ENCODE measurements at places on chromosomes 3 and 15.
A peak's percentile ranks its signal among the peaks of the same experiment; 100 is the strongest.

DNA sequence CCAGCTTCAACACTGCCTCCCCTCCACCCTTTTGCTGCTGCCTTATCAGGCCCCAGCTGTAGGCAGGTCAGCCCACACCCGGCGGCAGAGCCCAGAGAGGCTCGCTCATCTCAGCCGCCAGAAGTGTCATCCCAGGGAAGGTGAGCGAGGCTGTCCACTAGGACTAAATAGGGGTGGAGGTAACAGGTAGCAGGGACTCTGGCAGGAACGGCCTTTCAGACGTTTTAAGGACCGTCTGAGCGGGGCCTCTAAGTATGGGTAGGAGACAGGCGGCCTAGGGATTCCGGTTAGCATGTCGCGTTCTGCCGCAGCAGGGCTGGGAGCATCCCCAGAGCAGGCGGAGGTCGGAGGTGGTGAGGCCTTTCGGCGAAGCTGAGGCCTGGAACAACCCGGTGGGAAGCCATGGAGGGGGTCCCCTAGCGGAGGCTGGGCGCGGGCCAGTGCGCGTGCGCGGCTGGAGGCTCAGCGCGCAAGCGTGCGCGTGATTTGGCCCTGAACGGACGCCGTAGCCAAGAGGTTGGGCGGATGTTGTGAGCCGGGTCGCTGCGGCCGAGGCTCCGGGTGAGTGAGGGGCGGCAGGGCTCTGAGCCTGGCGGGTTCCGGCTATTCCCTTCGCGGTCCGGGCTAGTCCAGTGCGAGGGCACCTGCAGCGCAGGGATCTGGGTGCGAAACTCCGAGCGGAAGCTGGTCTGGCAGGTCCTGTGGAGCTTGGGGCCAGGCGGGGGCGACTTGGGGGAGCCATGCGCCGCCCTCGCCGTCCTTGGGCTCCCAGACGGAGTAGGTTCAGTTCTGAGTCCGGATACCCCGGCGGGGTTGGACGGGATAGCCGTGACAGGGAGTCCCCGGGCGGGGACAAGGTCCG lies at the start of the genes MST1 and RNF123:
Gene MST1 (minus strand): TSS at position 429 of the 862 bp plus-strand sequence. CDS start 783 bp downstream, outside the sequence.
Gene RNF123 (plus strand): TSS at position 512 of the 862 bp plus-strand sequence. CDS start 1,609 bp downstream, outside the sequence.
- peaks cover 46% of the 10 kb centered on the region for H3K4me1 ChIP-seq
- peaks cover 45% of the 10 kb centered on the region for H3K27me3 ChIP-seq
- peak within 1 kb of the TSS; percentile 97 for H3K4me3 ChIP-seq
- H3K36me3 ChIP-seq: peaks cover 5% of the 10 kb centered on the region

GRCh38 chr15:85623315-85624049 lies 171.2 kb downstream of the KLHL25 start:
- peaks cover 49% of the 10 kb centered on the region for H3K4me1 ChIP-seq
- no peak for DNase-seq
- H3K4me3 ChIP-seq: no peak overlapping the region
- H3K27ac ChIP-seq: no peak overlapping the region

DNA sequence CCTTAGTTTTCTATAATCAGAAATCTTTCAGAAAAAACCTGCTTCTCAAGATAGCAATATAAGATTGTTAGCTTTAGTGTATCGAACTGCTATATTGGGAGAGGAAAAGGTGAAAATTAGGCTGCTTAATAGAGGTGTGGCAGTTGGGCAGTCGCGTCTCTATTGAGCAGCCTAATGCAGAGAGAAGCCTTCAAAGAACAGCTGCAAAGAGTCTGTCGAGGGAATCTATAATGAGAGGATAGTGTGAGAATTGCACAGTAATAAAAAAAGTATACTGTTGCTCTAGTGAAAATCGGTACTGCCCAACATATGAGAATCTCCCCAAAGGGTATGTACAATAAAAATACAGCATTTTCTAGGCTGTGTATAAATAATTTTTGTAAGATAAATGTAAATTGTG lies 184.4 kb downstream of the TCF12 start:
- no peak overlapping the region for H3K27ac ChIP-seq
- H3K27me3 ChIP-seq: no peaks in the 10 kb centered on the region
- peaks cover 11% of the 10 kb centered on the region for H3K36me3 ChIP-seq
- DNase-seq: no peak
- H3K4me3 ChIP-seq: no peak overlapping the region
- no peaks in the 10 kb centered on the region for H3K4me1 ChIP-seq

DNA sequence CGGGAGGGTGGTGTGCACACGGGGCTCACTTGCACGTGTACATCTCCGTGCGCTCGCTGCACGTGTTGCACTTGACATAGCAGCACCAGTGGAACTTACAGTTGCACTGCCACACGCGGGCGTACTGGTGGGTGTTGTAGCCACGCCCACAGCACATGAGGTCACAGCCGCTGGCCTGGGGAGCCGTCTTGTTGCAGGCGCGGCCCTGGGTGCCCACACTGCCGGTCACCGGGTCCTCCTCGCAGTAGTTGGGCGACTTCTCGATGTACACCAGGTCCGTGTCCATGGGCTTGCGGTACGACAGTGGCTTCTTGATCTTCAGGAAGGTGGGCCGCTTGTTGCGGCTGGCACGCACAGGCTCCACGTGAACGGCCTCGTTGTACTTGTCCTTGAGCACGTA lies 61.0 kb downstream of the WNT7A start:
- H3K27me3 ChIP-seq: no peaks in the 10 kb centered on the region
- H3K4me1 ChIP-seq: no peaks in the 10 kb centered on the region
- DNase-seq: no peak
- H3K27ac ChIP-seq: no peak overlapping the region
- H3K36me3 ChIP-seq: peaks cover 8% of the 10 kb centered on the region

DNA sequence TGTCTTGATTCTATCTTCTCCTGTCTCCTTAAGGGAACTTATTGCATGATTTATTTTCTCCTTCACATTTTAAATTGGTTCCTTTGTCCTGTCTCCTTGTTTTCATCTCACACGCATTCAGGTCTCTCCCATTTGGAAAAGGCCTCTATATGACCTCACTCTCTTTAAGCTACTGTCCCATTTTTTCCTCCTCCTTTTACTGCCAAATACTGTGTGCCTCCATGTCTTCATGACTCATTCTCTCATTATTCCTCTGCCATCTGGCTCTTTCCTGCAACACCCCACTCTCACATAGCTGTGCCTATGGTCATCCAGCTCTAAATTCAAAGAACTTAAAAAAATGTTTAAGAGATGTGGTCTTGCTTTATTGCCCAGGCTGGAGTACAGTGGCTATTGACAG lies 48.0 kb downstream of the TYRO3 start:
- no peak overlapping the region for H3K4me3 ChIP-seq
- no peak overlapping the region for H3K27ac ChIP-seq
- H3K4me1 ChIP-seq: peaks cover 8% of the 10 kb centered on the region
- no peaks in the 10 kb centered on the region for H3K36me3 ChIP-seq
- peaks cover 48% of the 10 kb centered on the region for H3K27me3 ChIP-seq
- DNase-seq: no peak

- no peaks in the 10 kb centered on the region for H3K36me3 ChIP-seq
- H3K4me1 ChIP-seq: no peaks in the 10 kb centered on the region
- H3K27ac ChIP-seq: no peak overlapping the region
- DNase-seq: no peak
Measured at GRCh38 chr15:75685195-75685594, 27.5 kb downstream of the CSPG4 start.

GRCh38 chr15:60721257-60721626 lies 242.3 kb upstream of the ICE2 start:
- peaks cover 39% of the 10 kb centered on the region for H3K4me1 ChIP-seq
- H3K4me3 ChIP-seq: peak overlapping the region; percentile 3
- H3K36me3 ChIP-seq: peaks cover 7% of the 10 kb centered on the region
- H3K27me3 ChIP-seq: peaks cover 6% of the 10 kb centered on the region
- H3K27ac ChIP-seq: peak overlapping the region; percentile 85

DNA sequence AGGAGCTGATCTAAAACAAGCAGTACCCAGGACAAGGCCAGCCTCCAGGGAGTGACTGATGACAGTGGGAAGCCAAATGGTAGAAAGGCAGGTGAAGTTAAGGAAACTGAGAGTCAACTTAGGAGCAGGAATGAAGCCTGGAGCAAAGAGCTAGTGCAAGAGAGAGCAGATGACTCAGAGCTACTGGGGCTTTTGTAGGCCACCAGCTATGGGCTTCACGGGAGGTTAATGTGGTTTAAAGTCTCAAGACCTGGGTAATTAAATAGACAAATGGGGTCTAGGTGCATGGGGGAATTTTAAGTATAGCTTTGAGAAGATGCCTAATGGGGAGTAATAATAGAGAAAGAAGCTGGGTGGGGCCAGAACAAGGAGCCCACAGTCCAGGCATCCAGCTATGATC lies 3.1 kb downstream of the CD86 start:
- no peak for DNase-seq
- no peaks in the 10 kb centered on the region for H3K36me3 ChIP-seq
- H3K4me3 ChIP-seq: no peak overlapping the region
- H3K27me3 ChIP-seq: peaks cover 30% of the 10 kb centered on the region
- no peak overlapping the region for H3K27ac ChIP-seq

DNA sequence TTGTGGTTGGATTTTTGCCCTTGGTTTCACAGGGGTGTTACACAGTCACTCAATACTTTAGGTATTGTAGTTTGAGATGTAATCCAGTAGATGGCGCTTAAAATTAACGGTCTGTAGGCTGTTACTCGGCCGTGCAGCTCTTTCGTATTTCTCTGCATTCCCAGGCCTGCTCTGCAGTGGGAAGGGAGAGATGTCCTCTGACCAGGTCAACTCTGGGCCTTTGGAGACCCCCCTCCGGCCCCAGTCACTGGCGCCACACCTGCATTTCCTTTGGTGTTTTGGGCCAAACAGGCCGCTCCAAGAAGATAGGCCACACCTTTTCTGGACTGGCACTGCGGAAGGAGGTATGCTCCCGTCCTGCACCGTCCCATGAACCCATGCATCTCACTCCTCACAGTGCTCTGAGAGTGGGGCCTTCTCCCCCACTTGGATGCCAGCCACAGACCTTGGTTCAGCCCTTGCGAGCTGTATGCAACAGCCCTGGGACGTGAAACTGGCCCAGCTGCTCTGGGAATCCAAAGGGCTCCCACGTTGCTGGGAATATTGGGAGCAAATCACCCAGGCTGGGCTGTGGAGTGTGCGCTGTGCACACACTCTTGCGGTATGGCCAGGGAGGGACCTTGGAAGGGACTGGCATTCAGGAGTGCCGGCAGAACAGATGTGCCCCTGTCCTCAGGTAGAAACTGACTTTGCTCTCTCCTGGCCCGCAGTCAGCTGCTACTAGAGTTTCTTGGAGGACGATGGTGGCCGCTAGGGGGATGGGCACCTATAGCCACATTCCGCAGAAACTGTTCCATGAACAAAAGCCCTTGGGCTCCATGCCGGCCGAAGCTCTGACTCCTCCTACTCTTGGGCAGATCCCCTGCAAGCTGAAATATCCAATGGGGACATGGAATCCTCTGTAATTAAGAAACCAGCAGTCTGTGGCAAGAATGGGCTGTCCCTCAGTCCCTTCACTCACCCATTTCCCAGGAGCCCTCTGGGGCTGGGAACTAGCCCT lies 410.5 kb upstream of the CADM2 start:
- no peaks in the 10 kb centered on the region for H3K4me1 ChIP-seq
- H3K27ac ChIP-seq: no peak overlapping the region
- no peak for DNase-seq

- peaks cover 11% of the 10 kb centered on the region for H3K36me3 ChIP-seq
- no peaks in the 10 kb centered on the region for H3K27me3 ChIP-seq
- peaks cover 12% of the 10 kb centered on the region for H3K4me1 ChIP-seq
- no peak for DNase-seq
Measured at GRCh38 chr15:51801391-51801835, 28.0 kb upstream of the TMOD3 start.

GRCh38 chr3:5022966-5023776 lies 43.9 kb downstream of the BHLHE40 start:
- peaks cover 71% of the 10 kb centered on the region for H3K4me1 ChIP-seq
- no peak for DNase-seq
- no peak overlapping the region for H3K4me3 ChIP-seq

DNA sequence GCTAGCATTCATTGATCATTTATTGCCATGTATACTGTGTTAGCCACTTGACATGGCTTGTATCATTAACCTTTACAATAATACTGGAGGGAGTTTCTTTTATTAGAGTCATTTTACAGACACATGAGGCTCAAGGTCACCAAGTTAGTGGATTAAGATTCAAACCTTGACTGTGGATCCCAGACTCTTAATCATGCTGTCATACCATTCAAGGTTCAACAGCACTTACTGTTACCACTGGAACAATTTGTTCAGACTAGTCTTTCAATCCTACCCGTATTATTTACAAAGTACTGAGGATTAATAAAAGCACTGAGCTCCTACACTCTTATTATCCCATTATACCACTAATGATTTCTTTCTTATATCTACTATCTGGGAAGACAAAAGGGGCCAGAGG lies 1.2 kb downstream of the COX17 start:
- H3K27ac ChIP-seq: peak overlapping the region; percentile 92
- peaks cover 38% of the 10 kb centered on the region for H3K36me3 ChIP-seq
- peaks cover 38% of the 10 kb centered on the region for H3K4me1 ChIP-seq
- no peaks in the 10 kb centered on the region for H3K27me3 ChIP-seq

- peaks cover 52% of the 10 kb centered on the region for H3K27me3 ChIP-seq
- DNase-seq: no peak
- peak overlapping the region; percentile 75 for H3K4me3 ChIP-seq
- peaks cover 24% of the 10 kb centered on the region for H3K4me1 ChIP-seq
- no peaks in the 10 kb centered on the region for H3K36me3 ChIP-seq
Measured at GRCh38 chr15:78565951-78566774, 843 bp downstream of the CHRNA5 start.

- no peak for DNase-seq
- no peak overlapping the region for H3K27ac ChIP-seq
- H3K27me3 ChIP-seq: no peaks in the 10 kb centered on the region
- peaks cover 10% of the 10 kb centered on the region for H3K4me1 ChIP-seq
Measured at GRCh38 chr3:124986192-124987143, 51.9 kb upstream of the MUC13 start.

GRCh38 chr3:133563186-133563591 lies 10.3 kb upstream of the CDV3 start:
- peaks cover 17% of the 10 kb centered on the region for H3K27me3 ChIP-seq
- no peak for DNase-seq
- H3K36me3 ChIP-seq: peaks cover 1% of the 10 kb centered on the region
- H3K4me3 ChIP-seq: no peak overlapping the region
- no peak overlapping the region for H3K27ac ChIP-seq

GRCh38 chr3:37806505-37807200 lies 55.0 kb upstream of the CTDSPL start:
- H3K27ac ChIP-seq: no peak overlapping the region
- peaks cover 27% of the 10 kb centered on the region for H3K27me3 ChIP-seq
- H3K36me3 ChIP-seq: no peaks in the 10 kb centered on the region
- H3K4me1 ChIP-seq: no peaks in the 10 kb centered on the region
- H3K4me3 ChIP-seq: no peak overlapping the region
- no peak for DNase-seq

DNA sequence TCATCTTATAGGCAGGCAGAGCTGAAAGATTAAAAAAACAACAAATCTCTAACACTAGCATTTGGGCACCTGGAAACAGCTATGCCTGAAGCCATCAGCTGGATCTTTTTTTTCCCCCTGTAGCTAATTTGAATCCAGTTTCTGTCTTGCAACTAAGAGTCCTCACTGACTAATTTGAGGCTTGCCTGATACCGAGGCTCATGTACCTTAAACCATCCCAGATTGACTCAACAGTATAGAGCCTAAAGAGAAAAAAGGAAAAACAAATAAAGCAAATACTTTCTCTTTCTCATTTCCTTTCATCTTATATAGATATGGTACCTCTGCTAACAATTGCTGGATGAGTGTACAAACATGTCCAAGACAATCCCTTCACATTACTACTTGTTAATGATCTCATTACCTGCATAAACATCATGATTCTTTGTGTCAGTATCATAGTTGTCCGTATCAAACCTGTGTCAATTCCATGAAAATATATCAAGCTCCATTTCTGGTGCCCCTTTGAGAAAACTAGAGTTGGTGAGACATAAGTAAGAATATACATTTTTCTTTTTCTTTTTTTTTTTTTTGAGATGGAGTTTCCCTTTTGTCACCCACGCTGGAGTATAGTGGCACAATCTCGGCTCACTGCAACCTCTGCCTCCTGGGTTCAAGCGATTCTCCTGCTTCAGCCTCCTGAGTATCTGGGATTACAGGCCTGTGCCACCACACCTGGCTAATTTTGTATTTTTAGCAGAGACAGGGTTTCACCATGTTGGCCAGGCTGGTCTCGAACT lies 43.1 kb downstream of the BHLHE40 start:
- peaks cover 10% of the 10 kb centered on the region for H3K27me3 ChIP-seq
- no peak overlapping the region for H3K4me3 ChIP-seq
- no peaks in the 10 kb centered on the region for H3K36me3 ChIP-seq
